ENCODE measurements at places on chromosomes 3 and 15.

GRCh38 chr3:88596451-88596850, 446.7 kb downstream of the C3orf38 start:
- DNase-seq, result no peak

GRCh38 chr3:65946438-65946837, 92.3 kb downstream of the MAGI1 start:
- no peak for DNase-seq

GRCh38 chr15:38440353-38441129, 13.4 kb upstream of the FAM98B start:
- peak; percentile 29 for DNase-seq

- no peak for DNase-seq
Observed at GRCh38 chr3:172918568-172919296, 168.2 kb downstream of the ECT2 start.

DNA sequence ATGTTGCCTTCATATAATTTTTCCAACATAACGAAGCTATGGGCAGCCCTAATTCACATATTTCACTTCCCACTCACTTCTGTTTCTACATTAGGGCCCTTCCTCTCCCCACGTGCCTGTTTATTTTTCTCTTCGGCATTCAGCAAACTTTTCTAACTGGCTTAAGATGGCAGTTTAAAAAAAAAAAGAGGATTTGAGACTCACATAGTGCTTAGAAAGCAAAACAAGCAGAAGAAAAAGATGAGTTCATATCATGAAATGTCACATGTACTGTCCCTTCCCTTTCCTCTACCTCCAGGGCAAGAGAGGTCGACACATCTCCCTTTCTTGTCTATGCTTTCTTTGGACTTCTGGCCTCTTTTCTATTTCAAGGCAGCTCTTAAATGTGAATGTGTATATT, 30.6 kb downstream of the SLC49A4 start:
- DNase-seq, result no peak

DNA sequence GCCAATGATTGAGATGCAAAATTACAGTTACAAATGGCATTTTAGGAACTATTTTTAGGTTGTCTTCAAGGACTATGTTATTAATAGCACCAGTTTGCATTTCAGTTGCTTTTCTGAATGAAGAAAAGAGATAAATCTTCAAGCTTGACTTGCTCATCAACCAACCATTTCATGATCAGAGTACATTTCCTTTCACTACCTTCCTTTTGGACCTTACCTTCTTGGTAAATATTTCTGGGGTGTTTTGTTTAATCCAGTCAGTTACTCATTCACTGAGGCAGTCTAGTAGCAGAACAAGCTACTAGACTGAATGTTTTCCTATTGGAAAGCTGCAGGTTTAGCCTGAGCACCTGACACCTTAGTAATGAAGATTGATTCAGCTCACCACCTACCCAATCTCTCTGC, 8.2 kb downstream of the SLC27A2 start:
- no peak for DNase-seq

GRCh38 chr3:136962927-136963326, 5.1 kb downstream of the IL20RB start:
- DNase-seq, result no peak

GRCh38 chr3:168782193-168782592, 686.5 kb upstream of the GOLIM4 start:
- no peak for DNase-seq

- DNase-seq, result no peak
Observed at GRCh38 chr3:120180731-120181412, 86.6 kb upstream of the GSK3B start.

GRCh38 chr3:80355144-80355543, 587.3 kb upstream of the ROBO1 start:
- DNase-seq, result no peak

DNA sequence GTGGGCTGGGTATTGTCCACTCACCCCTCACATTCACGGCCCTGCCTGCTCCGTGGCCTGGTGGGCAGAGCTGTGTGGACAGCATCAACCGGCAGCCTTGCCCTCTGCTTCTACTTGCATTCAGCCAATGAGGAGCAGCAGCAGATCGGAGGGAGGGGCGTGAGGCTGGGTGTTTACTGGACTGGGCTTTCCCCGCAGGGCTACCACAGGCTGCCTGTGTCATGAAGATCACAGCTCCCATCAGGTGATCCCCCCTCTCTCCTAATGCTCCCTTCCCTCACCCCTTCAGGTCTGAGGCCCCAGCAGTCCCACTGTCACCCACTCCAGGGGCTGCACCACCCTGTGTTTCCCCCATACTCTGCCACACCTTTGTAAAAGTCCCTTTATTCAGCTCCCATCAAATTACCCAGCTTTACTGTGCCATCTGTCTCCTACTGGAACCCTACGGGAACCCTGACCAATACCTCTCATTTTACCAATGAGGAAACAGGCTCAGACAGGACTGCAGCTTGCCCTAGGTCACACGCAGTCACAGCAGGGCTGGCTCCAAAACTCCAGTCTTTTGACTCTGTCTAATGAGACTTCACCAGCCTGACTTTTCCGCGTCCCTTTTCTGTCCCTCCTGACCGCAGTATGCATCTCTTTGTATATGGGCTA, 81.1 kb downstream of the MEGF11 start:
- DNase-seq, result no peak

DNA sequence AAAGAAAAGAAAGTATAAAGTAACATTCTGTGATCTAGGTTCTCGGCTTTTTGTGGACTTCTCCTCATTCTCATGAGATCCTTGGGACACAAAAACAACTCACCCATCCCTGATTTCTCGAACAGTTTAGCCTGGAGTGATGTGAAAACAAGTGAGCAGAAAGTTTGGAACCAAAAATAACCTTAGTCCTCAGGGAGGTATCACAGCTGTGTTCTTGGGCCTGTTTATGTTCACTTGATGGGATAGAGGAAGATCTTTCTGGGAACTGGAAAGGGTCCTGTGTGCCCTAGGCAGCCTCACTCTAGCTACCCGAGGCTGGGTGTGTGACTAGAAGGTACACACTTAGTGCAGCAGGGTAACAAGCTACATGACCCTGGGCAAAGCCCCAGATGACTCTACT, 308.8 kb upstream of the PDZRN3 start:
- no peak for DNase-seq

GRCh38 chr15:39172380-39173281, 408.2 kb upstream of the THBS1 start:
- DNase-seq, result no peak

DNA sequence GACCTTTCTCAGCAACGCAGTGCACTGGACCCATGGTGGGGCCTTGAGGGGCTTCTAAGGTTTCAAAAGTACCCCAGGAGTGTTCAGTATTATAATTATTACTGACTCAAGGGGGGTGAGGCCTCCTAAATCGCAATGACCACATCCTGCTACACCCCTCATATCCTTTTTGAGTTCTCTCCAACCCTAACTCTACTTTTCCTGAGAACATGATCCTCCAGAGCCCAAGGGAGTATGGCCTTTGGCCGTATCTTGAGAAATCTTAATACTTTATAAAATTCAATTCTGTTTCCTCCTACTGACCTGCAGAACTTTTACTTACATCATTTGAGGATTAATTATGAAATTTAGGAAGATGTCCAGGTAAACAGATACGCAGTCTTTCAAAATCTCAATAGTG, 30.4 kb upstream of the RARRES1 start:
- DNase-seq, result no peak

GRCh38 chr15:90839187-90840071, 29.0 kb upstream of the FURIN start:
- no peak for DNase-seq

DNA sequence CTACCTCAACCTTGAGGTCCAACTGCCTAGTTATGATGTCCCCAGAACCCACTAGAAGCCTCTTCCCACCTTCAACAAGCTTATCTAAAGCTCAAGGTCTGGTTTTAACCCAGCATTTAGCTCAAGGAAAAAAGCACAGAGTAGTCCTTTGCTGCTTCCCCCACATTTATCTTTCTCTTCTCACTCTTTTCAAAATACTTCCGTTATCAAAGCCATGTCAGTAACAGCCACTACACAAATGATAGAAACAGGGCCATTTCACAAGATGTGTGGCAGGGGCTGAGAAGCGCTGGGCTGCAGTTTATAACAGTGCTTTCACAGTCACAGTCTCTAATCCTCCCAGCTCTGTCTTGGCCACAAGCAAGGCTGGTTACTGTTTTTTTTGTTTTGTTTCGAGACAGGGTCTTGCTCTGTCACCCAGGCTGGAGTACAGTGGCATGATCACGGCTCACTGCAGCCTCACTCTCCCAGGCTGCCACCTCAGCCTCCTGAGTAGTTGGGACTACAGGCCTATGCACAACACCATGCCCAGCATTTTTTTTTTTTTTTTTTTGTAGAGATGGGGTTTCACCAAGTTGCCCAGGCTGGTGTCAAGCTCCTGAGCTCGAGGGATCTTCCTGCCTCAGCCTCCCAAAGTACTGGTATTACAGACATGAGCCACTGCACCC, 218.8 kb downstream of the OSBPL10 start:
- DNase-seq, result no peak

Data from glutamatergic neuron (in vitro differentiated cells).